ENCODE measurements at places on chromosomes 6 and 20.

DNA sequence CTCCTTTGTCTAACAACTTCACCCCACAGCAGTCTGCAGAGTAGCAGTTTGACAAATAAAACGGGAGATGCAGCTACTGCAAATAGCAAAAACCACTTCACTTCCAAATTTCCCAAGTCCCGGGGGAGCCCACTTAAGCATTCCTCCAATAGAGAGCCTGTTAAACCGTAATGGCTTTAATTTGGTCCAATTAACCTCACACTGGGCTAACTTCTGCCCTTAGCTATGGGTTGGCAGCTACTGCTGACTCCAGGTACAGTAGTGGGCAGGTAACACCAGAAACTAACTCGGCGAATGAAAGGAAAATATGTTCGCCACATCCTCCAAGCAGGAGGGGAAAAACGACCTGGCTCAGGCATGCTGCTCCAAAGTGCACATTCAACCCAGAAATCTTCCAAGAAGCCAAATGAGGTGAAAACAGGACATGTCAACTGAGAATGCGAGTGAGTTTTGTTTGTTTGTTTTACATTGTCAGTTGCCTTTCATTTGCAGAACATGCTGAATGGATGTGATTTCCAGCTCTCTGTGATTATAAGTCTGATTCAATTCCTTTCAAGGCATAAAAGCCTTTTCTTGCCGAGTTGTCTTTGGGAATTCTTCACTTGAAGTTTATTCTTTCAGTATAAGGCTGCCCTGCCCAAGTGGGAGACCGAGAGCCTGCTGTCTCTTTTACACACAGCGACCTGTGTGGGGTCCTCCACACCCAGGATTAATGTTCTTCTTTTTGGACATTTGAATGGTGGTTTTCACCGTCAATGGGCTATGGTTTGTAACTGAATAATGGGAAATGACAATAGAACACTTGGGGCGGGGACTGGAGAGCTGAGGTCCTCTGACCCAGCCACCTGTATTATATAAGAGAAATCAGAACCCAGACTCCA lies 117.3 kb upstream of the ARMC2 start:
- DNase-seq: no peak

- DNase-seq: no peak
These were observed 120.0 kb upstream of the RREB1 start for GRCh38 chr6:6987749-6988148.

GRCh38 chr6:148251891-148252290 lies 90.7 kb upstream of the SASH1 start:
- DNase-seq: no peak

DNA sequence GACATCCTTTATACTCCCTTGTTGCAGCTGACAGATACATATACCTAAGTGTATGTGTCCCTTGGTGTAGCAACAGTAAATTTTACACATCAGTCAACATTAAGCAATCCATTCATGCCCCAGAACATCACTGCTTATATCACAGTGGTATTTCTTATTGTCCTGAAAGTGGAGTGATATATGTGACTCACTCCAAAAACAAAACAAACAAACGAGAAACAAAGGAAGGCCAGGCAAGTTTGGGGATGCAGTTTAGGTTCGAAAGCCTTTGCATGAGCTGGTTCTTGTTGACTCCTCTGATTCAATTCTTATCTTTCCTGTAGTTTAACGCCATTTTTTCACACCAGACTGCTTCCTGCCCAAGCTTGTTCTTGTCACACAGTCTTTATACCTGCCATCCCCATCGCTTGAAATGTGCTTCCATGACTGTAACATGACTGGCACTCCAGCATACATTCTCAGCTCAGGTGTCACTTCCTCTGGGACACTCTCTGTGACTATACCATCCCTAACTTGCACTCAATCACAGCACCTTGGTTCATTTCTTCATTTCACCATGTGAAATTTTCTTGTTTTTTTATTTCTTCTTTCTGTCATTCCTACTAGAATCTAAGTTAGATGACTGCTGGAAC lies 125.0 kb upstream of the TSHZ2 start:
- DNase-seq: no peak

DNA sequence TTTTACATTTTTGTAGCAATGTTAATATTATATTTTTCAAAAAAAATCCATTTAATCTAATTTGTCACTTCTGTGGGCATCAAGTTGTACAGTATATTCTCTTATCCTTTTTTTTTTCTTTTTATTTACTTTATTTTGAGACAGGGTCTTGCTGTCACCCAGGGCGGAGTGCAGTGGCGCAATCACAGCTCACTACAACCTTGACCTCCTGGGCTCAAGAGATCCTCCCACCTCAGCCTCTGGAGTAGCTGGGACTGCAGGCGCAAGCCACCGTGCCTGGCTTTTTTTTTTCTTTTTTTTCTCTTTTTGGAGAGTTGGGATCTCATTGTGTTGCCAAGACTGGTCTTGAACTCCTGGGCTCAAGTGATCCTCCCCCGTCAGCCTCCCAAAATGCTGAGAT lies 14.4 kb upstream of the BEND6 start:
- no peak for DNase-seq

- peak; percentile 71 for DNase-seq
These were observed 10.1 kb downstream of the HFE start for GRCh38 chr6:26097268-26097875.

DNA sequence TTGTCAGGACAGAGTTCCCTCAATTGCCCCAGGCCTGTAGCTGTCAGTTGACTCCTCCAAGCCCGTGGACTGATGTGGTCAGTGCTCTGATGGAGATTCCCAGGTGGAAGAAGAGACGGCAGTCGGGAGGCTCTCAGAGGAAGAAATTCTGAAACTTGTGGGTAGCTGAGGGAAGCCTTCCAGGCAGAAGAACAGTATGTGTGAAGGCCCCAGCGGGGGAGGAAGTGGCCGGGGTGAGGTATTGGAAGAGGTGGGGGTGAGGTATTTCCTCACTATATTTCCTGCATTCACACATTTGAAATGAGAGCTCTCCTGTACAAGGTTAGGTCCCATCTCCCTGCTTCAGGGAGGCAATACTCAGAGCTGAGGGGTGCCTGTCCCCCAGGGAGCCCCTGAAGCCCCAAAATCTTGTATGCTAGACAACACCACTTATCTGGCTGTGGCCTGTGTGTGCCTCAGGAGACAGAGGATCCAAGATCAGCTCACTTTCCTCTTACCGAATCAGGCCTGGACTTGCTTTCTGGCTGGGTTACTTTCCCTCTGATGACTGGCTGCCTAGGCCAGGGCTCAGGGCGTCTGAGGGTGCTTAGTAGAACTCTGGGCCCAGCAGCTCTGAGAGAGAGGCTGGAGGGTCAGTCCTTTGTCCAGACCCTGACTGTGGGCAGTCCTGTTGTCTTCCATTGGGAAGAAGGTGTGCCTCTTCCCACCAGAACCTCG lies 49.3 kb upstream of the MYL9 start:
- peak; percentile 67 for DNase-seq

GRCh38 chr20:18202966-18203365 lies 65.3 kb downstream of the KAT14 start:
- DNase-seq: no peak

DNA sequence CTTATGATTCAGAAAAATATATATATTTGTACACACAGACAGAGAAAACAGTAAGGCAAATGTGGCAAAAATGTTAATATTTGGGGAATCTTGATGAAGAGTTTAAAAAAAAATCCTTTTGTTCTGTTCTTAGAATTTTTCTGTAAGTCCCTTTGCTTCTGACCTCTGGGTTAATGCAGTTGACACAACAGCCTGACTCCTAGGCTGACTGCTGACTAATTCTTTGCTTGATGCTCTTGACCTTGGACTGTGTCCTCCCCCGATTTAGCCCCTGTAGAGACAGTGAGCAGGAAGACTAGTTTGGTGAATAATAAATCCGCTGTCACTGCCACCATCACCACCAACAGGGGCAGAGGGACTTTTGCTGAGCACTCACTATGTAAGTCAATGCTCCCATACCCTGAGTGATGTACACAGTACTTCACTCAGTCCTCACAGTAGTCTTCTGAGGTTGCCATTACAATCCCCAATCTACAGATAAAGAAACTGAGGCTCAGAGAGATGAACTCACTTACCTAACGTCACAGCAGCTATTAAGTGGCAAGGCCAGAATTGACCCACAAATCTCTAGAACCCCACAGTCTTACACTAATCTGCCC lies 71.7 kb downstream of the SNX5 start:
- DNase-seq: no peak

- DNase-seq: no peak
These were observed 586 bp upstream of the HMGA1 start for GRCh38 chr6:34236131-34236442.

- DNase-seq: no peak
These were observed 61.4 kb downstream of the LAMP5 start for GRCh38 chr20:9575836-9576235.
